T-helper 1 cell (primary cell): ENCODE measurements at places on chromosomes 4 and X.
A peak's percentile ranks its signal among the peaks of the same experiment; 100 is the strongest.

DNA sequence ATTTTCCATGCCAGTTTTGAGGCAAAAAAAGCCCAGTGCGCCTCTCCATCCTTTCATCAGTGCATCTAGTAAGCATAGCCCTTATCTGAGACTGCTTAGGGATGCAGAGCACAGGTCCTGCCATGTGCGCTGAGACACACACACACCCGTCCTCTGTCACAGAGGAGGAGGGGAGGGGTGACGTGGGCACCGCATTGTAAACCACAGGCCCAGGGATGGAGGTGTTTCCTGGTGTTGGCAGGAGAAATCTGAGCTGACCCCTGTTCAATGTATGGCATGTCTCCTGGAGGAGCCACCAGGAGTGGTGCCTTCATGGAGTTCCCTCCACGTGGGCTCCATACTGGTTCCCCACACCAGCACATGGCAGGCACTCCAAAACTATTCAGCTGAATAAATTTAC, 65.8 kb upstream of the HELT start:
- no peak for DNase-seq

DNA sequence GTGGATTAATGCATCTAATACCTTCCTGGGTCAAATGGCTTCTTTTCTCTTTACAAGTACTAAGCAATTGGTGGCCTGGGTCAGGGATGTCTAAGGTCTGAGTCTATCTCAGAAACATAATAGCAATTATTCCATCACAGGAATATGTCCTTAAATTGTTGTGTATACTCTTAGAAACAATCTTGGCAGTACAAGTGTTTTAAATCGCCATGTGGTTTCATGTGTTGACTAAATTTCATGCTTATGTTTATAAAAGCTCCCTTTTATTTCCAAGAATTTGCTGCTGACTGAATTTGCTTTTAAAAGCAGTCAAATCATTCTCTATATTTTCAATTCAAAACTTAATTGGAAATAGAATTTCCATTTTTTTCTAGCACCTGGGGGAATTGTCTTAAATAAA, 125.3 kb upstream of the PACRGL start:
- no peak for DNase-seq

GRCh38 chrX:67727576-67727975, 183.8 kb downstream of the AR start:
- DNase-seq = no peak

DNA sequence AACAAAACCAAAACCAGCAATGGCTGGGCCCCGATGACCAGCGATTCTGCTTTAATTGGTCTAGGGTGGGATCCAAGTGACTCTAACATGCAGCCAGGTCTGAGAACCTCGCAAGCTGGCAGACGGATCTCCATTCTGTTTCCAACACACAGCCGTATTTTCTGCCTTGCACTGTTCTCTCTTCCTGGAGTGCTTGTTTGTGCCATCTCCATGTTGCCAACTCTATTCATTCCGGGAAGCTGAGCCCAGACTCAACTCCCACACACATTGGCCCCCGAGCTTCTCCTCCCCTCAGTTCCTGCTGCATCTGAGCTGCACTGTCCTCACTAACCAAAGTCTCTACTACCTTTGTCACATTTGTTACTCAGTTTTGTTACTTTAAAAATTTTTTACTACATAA, 35.6 kb downstream of the GEMIN8 start:
- DNase-seq = no peak

- DNase-seq = no peak
Observed at GRCh38 chrX:17605676-17606075, 131.6 kb upstream of the SCML1 start.

DNA sequence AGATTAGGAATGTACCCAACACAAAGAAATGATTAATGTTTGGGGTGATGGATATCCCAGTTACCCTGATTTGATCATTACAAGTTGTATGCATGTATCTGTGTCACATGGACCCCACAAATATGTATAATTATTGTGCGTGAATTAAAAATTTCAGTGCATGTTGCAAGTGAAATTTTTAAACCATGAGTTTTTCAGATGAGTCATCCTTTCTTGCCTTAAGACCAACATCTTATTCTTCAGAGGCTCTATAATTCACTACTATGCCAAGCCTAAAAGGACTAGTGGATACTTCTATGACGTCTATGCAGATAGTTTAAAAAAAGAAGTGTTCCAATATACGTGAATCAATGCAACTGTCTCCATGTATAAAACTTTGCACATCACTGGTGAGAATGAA, 113.0 kb upstream of the SH3RF1 start:
- no peak for DNase-seq

GRCh38 chr4:172153719-172154118, 340.5 kb downstream of the GALNTL6 start:
- no peak for DNase-seq

DNA sequence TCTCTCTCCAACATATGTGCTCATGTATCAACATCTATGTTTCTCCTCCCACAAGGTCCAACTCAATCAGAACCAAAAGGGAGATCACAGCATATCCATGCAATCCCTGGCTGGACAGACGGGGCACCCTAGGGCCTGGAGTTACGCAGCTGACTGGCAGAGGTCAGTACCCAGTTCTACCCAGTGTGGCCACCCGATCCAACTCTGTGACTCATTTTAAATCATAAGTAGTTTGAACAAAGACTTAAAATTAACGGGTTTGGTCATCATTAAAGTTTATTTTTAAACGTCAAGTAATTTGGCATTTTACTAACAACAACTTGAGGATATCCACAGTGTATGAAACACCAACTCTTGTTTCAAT, 59.5 kb downstream of the APBB2 start:
- no peak for DNase-seq

DNA sequence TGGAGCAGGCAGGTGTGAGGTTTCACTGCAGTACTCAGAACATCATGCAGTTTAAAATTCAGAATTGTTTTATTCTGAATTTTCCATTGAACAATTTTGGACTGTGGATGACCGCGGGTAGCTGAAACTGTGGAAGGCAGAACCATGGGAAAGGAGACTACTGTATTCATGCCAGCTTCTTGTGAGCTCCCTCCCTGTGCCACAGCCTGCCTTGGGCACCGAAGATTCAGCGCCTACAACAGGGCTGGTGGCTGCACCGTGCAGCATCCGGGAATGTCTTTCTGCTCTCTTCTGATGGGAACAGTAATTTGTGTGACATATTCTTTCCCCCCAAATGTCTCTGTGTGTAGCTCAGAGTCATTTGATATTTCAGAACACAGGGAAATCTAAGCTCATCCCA, 118.5 kb upstream of the NKX1-1 start:
- DNase-seq = no peak

DNA sequence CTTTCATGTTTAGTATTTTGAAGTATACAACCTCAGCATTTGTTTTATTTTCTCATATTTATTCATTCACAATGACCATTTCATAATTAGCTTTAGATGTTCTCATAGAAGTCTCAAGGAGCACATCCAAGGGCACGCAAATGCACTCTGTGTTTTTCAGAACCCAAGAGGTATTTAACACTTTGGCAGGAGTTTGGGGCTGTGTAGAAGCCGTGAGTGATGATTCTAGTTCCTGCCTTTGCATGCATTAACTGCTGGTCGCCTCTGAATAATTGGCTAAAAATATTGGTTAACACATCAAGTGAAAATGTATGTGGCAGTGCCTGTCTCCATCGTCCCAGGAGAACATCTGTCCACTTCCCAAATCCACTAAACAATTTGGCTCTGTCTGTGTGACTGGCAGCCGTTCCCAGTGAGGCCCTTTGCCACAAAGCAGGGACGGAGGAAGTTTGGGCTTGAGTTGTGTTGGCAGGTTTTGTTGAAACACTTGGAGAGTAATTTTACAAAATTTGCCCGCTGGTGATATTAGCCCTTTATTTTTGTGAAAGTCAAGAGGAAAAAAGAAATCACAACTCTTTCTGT, 730.7 kb upstream of the SLIT2 start:
- no peak for DNase-seq

DNA sequence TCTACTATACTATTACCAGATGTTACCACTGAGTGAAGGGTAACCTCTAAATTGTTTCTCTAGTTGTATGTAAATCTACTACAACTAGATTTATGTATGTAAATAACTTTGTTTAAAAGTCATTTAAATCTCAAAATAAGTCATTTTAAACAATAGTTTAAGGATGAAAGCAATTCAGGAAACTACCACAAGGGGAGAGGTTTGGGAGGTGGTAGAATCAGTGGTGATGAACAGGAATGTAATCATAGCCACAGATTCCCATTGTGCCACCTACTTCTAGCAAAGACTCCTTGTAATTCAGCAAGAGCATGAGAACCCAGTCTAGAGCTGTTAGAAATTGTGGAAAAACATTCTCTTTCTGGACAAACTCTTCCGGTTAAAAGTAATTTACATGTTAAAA, 234.6 kb downstream of the SLC7A11 start:
- no peak for DNase-seq

- DNase-seq = no peak
Observed at GRCh38 chr4:52825460-52826090, 36.5 kb upstream of the RASL11B start.

- no peak for DNase-seq
Observed at GRCh38 chr4:177511611-177512010, 69.4 kb upstream of the AGA start.

DNA sequence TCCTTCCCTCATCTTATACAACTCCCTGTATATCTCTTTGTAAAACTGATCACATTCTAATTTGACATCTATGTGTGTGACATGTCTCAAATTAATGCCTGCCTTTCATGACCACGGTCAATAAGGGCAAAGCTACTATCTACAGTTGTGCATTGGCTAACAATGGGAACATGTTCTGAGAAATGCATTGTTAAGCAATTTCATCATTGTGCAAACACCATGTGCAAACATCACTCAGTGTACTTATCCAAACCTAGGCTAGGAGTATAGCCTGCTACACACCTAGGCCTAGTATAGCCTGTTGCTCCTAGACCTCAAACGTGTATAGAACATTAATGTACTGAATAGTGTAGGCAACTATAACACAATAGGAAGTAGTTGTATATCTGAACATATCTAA, 95.0 kb downstream of the BANK1 start:
- DNase-seq = no peak

DNA sequence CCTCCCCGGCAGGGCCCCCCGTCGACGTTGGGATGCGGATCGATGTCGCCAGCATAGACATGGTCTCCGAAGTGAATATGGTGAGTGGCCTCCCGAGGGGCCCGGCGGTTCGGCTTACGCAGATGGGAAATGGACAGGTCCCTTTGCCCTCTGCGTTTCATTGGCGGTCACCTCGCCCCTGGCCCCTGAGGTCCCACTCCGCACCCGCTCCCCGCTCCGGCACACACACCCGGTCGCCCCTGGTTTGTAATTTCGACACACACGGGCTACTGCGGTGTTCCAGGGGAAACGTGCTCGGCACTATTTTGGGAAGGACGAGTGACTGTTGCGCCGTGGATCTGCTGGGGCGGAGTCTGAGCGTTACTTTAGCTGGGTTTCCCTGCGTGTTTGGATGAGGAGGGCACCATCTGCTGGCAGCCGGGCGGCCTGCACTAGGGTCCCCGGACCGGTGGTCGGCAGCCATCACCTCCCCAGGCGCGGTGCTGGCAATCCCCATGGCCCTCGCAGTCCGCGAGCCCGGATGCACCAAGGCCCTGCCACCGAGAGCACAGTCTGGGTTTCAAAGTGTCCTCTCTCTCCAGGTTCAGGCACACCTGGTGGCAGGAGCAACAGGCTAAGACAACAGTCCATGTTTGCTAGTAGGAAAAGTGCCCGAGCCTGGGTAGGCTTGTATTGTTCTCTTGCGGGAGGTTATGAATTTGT, 1.2 kb downstream of the GABRB1 start:
- peak; percentile 44 for DNase-seq

GRCh38 chrX:72238183-72238582, 644 bp downstream of the ERCC6L start:
- no peak for DNase-seq

DNA sequence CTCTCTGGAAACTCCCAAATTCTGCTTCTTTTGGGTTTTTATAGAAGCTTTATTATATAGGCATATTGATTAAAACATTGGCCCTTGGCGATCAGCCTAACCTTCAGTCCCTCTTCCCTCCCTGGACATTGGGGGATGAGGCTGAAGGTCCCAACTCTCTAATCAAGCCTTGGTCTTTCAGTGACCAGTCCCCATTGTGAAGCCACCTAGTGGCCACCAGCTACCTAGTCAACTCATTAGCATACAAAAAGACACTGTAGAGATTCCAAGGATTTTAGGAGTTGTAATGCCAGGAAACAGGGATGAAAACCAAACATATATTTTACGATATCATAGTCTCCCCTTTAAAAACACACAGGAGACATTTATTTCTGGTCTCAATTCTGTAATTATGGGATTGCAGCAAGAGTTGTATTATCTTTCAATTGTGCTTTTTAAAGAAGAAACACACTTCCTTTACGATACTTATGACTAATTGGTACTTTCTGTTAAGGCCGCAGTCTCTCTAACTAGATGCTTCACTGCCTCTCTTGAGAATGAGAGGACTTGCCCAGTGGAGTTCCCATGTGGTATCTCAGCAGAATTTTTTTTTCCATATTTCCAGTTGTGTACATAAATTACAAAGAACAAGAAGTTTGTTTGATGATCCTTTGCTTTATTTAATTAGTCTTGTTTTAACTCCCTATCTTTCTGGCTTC, 58.2 kb downstream of the WDR17 start:
- DNase-seq = peak; percentile 16

DNA sequence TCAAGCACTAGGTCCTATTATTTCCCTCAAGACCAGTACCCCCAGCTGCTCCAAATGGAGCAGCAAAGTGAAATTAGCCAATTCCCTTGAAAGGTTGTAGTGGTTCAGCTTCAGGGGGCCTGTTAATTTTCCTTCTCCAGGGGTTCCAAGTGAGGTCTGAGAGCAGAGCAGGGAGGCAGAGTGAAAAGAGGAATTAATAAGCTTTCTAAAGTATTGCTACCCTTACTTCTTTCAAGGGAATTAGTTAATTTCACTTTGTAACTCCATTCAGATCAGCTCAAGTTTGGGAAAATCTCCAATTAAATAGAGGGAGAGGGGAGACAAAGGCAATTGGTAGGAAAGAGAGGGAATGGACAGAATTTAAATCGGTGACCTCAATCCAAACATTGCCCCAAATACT, 78.7 kb upstream of the SLC7A11 start:
- no peak for DNase-seq

- no peak for DNase-seq
Observed at GRCh38 chrX:147978931-147979330, 2.2 kb upstream of the FMR1NB start.

GRCh38 chrX:81003491-81004185, 194.0 kb upstream of the BRWD3 start:
- DNase-seq = no peak

GRCh38 chr4:118680808-118681207, 4.4 kb upstream of the METTL14 start:
- DNase-seq = no peak

GRCh38 chrX:78746496-78746895, 1.0 kb upstream of the LPAR4 start:
- no peak for DNase-seq

DNA sequence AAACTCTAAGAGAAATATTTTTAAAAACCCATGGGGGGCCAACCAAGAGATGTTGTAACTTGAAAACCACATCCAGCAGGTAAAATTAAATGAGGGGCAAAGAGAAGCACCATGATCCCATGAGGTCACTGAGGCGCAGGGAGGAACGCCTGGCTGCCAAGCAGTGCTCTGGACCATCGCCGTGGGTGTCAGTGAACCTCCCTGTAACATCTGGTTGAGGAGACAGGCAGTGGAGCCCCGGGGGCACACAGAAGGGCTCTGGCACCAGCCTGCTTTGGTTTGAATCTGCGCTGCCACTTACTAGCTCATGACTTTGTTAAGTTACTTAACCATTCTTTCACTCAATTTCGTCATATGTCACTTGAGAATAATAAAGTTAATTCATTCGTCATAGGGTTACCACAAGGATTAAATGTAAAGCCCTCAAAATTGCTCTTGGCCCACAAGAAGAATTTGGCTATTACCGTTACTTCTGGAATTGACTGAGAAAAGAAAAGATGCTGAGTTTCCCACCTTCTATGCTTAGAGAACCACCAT, 41.6 kb upstream of the SLC25A4 start:
- no peak for DNase-seq
